DMS153 (cell line): ENCODE measurements at places on chromosomes 12 and 14.

DNA sequence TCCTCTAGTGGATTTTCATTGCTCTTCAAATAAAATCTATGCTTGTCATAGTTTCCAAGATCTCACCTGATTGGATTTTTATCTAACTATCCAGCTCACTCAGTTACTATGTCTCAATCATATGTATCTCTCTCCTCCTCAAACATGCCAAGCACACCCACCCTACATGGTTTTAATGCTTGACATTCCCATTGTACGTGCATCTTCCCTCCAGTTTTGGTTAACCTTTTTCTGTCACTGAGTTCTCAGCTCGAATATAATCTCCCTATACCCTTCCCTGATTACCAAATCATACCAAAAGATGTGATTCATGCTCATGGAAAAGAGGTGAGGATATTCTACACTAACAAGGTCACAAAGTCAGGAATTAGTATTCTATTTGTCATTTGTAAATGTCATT lies 12.0 kb upstream of the PTPRQ start:
- DNase-seq = no peak

- DNase-seq = peak; percentile 24
Measured at GRCh38 chr12:82627799-82628198, 58.9 kb upstream of the TMTC2 start.

- DNase-seq = no peak
Measured at GRCh38 chr14:71606575-71606974, 325.7 kb upstream of the RGS6 start.

GRCh38 chr14:39102265-39102968 lies 618 bp downstream of the SEC23A start:
- no peak for DNase-seq

- no peak for DNase-seq
Measured at GRCh38 chr12:28459481-28459880, 269.2 kb downstream of the CCDC91 start.

GRCh38 chr14:106235356-106236159 lies 709.2 kb downstream of the TMEM121 start:
- no peak for DNase-seq

DNA sequence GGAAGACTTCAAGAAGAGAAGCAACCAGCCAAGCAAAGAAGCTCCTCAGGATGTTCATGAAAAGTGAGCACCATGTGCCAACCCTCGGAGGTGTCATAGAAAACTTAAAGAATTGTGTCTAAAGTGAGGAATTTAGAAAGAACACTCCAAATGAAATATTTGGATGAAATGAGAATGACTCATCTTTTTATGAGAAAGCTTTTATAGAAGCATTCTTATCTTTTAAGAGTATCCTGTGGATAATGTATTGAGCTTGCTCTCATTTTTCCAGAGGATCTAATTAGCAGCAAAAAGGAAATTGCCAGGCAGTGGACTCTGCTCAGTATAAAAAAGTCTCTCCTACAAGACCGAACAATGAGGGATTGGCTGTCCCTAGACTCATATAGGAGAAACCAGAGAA lies 454.9 kb downstream of the LRIG3 start:
- no peak for DNase-seq

GRCh38 chr14:37114002-37114401 lies 58.4 kb downstream of the SLC25A21 start:
- DNase-seq = no peak

DNA sequence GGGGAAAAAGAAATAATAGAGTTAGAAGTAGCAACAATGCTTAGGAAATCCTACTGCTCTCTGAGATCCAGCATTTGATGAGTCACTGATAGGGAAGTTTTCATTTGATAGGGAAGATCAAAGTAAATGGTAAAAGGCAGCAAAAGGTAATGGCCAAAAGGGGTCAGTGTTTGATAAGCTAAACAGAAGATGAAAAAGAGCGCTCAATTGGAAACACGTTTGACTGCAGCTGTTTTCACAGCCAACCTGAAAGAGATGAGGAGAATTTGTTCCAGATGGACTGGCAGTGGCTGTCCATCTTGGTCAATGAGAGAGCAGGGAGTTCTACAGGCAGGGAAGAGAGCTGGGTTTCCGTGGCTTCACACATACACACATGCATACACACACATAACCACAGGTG lies 264.2 kb downstream of the TMEM132C start:
- no peak for DNase-seq

GRCh38 chr14:33692762-33693161 lies 258.1 kb downstream of the EGLN3 start:
- DNase-seq = no peak

GRCh38 chr12:21631367-21631766 lies 26.3 kb downstream of the LDHB start:
- no peak for DNase-seq

DNA sequence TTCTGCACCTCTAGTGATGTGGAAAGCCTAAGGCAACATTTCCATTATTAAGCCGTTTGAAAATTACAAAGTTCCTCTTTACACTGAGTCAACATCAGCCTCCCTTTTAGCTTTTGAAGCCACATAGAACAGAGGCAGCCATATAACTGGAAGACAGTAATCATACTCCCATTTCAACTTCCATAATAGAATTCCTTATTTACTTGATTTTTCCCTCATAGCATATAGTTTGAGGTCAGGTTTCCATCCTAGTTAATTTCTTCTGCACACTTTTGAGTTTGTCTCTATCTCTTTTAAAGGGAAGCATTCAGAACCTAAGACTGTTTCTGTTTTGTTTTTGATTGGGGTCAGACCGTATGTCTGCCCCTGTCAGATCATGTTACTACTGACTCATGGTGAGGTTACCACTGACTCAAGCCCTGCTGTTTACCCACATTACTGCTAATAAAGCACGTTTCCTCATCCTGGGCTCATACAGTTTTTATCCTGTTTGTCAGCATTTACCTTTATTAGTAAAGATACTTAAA lies 161.0 kb downstream of the SLC38A4 start:
- peak; percentile 72 for DNase-seq

- peak; percentile 29 for DNase-seq
Measured at GRCh38 chr14:62126879-62127478, 364.8 kb downstream of the SNAPC1 start.

DNA sequence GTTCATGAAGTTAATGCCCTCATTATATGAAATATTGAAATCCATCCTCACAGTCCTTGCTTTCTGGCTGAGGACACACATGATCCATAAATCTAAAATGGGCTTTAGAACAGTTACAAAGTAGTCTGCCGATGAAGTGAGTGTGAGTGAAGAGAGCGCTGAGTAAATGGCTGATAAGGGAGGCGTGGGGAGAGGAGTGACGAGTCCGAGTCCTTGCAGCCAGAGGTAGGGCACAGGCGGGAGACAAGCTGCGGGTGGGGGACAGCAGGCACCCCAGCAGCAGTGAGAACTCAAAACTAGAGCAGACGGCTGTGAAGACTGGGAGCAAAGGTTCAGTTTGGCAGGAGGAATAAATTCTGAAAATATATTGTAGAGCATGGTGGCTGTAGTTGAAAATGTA lies 140.1 kb upstream of the ATP2B1 start:
- DNase-seq = no peak

DNA sequence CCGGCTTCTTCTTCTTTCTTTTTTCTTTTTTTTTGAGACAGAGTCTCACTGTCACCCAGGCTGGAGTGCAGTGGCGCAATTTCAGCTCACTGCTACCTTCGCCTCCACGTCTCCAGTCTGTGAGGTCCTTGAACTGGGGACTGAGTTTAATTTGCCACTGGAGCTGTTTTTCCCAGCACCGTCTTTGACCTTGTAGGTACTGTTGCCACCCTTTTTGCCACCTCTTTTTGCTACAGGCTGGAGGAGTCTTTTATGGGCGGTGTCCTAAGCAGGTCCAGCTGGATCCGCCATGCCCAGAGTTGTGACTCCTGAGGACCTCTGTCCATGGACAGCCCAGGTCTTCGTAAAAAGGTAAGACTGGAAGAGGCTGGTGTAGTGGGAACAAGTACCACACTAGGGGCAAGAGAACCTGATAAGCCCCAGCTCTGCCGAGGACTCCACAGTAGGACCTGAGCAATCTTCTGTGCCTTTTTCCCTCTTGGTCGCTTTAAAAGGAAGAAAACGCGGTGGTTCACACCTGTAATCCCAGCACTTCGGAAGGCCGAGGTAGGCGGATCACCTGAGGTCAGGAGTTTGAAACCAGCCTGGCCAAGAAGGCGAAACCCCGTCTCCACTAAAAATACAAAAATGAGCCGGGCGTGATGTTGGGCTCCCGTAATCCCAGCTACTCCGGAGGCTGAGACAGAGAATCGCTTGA lies 946 bp downstream of the RNU4-2 start:
- DNase-seq = peak; percentile 24

GRCh38 chr14:36661506-36662257 lies at the start of gene PAX9:
TSS of gene PAX9 (plus strand) at chr14:36661860. CDS start at chr14:36662090, 230 bp downstream.
- peak; percentile 90 for DNase-seq

DNA sequence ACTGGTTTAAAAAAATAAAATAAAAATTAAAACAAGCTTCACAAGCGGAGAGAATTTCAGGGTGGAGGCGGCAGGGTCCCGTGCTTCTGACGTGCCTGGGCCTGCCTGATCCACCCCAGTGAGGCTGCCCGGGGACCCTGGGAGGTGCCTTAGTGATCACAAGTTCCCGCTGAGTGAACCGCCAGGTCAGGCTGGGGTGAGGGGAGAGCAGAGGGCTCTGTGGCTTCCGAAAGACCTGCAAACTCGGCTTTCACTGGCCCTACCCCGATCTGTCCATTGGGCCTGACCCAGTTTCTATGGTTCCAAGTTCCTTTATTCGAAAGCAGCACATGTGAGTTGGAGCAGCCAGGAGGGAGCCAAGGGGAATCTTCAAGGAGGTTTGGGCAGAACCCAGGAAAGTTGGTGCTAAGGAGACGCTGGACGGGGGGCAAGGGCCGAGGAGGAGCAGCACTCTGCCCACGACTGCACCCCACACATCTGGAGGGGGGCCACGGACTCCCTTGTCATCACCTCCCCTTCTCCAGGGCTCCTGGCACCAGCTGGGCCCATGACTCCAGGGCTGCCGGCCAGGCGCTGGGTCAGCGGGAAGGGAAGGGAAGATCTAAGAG lies 12.9 kb downstream of the MMP14 start:
- no peak for DNase-seq

DNA sequence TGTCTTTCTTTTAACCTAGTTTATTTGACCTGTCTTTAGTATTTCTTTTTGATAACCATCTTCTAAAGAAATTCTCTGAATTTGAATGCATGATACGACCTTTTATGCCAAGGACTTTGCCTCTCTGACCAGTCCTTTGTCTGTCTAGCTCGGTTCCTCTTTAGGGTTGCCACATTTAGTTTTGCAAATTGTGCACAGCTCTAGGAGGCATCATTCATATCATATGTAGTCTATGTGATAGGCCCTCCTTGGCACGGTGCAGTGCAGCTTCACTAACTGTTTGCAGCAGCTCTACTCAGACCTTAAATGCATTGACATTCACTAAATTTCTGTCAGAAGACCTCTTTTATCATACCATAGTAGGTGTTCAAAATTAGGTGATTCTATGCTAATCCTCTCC lies 75.6 kb downstream of the USP15 start:
- DNase-seq = no peak

DNA sequence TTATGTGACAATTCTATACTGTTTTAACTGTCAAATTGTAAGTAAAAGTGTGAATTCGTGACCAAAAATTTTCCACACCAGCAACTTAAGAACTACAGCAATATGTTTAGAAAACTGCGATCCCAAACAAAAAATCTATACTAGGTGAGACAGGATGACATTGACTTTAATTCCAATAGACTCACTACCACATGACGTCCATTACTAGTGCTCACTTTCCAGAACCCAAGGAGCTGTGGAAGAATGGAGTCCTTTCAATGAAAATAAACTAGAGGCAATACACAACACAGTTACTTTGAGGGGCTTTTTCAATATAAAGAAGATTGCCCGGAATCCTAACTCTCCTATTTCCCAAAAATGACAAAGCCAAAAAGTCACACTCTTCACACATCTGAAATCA lies 1.4 kb downstream of the EPS8 start:
- no peak for DNase-seq
